ENCODE measurements at places on chromosomes 12 and 14.

DNA sequence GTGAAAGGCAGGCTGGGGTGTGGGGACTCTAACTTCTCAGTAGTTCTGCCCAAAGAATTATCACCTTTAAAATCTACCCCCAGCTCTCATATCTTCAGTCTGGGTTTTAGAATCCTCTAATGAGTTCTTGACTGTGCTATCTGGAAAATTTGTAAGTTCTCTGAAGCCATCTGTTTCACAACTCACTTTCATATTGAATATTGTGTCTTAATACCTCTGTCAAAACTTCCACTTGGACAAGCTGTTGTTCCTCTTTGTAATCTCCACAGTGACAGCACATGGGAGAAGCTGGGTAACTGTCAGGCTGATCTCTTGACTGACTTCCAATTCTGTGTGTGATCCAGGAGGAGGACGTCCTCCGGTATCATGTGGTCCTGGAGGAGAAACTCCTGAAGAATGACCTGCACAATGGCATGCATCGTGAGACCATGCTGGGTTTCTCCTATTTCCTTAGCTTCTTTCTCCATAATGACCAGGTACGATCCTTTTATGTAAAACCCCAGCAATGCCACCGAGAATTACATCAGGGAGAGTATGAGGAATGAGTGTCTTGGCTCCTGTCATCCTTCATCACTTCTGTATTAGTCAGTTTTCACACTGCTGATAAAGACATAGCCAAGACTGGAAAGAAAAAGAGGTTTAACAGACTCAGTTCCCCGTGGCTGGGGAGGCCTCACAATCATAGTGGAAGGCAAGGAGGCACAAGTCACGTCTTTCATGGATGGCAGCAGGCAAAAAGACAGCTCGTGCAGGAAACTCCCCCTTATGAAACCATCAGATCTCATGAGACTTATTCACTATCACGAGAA is 111.9 kb downstream of the STAB2 start:
- DNase-seq, result no peak

GRCh38 chr14:34935488-34935887 is 47.3 kb upstream of the SRP54 start:
- no peak for DNase-seq

- DNase-seq, result no peak
Measured at GRCh38 chr14:81234278-81234677, 13.5 kb upstream of the GTF2A1 start.

DNA sequence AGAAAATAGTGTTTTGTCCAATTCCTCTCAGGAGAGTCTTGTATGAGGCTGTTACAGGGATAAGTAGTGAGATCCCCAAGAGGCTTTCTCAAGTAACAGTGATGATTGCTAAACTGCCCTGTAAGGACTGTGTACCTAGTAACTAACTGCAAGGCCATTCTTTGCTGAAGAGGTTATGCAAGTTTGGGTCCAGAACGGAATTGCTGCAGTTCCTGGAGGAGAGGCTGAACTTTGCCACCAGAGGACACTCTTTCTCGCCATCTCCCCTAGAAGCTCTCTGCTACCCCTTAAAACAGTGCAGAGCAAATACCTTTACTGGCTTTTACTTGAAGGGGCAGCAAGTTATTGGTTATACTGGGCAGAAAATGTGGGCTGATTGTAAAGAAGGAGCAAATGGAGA is 180.0 kb downstream of the RBM19 start:
- DNase-seq, result no peak

DNA sequence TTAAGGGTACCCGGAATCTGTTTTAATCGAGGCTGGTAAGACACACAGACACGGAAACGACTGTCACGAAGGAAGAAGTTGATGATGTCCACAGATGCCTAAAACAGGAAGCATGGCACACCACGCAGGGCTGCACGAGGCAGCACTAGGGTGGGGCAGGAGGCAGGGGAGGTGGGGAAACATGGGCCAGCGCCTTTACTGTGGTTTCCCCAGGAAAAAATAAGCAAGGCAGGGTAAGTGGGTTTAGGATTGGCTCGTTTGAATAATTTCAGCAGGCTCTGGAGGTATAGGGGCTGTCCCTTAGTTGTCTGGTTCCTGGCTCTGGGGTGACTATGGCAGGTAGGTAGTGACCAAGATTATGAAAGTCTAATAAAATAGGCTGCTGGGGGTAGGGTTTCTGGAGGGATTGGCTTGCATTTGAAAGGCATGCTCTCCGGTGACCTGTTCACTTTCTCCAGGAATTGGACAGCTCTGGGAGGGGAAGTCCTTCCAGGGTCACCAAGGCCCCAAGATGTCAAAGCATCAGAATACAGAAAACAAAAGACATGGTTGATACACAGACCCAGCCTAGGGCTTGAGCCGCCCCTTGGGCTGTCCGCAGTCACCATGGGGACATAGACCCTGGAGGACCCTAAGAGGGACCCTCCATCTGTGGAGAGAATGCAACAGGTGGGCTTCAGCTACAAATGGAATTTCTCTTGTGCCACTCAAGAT is 35.3 kb downstream of the MAP1LC3B2 start:
- no peak for DNase-seq

GRCh38 chr12:13970803-13971202 is 10.6 kb downstream of the GRIN2B start:
- no peak for DNase-seq

- no peak for DNase-seq
Measured at GRCh38 chr12:30396576-30396975, 299.1 kb downstream of the IPO8 start.

DNA sequence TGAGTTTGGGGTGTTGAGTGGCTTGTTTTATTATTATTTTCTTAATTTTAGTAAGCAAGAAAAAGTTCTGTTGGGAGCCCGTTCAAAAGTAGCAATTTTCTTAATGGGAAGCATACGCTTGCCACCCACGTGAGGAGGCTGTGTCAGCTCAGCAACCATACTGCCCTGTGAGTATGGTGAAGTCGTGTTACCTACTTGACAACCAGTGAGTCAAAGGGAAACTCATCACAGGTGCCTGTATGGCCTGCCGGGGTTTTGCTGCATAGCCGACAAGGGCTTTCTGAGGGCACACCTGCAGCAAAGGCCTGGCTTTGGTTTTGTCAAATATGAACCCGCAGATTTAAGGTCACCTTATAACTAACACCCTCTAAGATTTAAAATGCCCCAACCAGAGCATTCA is 31.1 kb downstream of the PITPNM2 start:
- DNase-seq, result no peak

- DNase-seq, result peak; percentile 64
Measured at GRCh38 chr12:27424631-27425230, 21.8 kb upstream of the SMCO2 start.

DNA sequence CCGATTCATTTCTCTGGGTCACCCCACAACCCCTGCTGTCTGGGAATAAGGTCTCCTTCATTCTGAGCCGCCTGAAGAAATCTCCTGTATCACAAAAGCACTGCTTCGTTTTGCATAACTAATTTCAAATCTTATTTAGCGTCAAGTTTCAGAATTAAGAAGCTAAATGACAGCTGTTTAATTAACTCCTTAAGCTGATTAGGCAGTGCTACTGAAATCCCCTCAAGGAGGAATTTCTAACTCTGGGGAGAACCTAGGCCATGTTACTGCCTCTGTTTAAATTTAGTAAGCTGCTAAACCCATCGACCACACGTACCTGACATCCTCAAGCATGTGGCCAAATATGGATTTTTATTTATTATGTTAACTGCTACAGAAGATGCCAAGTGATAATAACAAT is 373.6 kb downstream of the GLT1D1 start:
- no peak for DNase-seq

GRCh38 chr14:32666308-32666707 is 272.4 kb upstream of the NPAS3 start:
- no peak for DNase-seq

DNA sequence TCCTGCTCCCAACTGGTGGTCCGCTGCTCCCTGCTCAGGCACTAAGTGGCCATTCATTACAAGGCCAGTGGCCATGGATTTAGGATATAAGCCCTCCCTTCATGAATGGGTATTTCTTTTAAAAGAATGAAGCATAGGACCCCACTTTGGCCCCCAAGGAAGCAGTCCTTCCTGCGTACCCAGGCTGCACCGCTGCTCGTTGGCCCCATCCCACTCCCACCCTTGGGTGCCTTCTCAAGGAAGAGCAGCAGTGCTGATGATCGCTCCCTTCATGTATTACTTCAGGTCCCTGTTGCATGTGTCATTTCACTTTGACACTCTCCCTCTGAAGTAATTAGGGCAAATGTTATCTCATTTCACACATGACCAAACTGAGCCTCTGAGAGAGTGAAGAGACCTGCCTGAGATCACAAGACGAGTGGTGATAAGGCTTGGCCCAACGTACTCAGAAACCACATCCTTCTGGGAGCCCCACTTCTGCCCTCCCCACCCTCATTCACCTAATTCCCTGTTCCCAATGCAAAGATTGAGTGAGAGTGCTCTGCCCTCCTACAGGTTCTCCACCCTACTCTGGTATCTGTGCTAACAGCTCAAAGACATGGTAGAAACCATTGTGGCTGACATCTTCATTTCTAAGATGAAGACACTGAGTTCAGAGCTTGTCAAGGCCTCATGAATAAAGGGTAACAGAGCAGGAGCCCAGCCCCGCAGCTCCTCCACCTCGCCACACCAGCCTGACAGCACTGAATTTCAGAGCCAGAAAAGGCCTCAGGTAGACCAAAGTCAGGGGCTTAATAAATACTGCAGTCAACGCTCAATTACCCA is 10.3 kb upstream of the KRT2 start:
- no peak for DNase-seq

DNA sequence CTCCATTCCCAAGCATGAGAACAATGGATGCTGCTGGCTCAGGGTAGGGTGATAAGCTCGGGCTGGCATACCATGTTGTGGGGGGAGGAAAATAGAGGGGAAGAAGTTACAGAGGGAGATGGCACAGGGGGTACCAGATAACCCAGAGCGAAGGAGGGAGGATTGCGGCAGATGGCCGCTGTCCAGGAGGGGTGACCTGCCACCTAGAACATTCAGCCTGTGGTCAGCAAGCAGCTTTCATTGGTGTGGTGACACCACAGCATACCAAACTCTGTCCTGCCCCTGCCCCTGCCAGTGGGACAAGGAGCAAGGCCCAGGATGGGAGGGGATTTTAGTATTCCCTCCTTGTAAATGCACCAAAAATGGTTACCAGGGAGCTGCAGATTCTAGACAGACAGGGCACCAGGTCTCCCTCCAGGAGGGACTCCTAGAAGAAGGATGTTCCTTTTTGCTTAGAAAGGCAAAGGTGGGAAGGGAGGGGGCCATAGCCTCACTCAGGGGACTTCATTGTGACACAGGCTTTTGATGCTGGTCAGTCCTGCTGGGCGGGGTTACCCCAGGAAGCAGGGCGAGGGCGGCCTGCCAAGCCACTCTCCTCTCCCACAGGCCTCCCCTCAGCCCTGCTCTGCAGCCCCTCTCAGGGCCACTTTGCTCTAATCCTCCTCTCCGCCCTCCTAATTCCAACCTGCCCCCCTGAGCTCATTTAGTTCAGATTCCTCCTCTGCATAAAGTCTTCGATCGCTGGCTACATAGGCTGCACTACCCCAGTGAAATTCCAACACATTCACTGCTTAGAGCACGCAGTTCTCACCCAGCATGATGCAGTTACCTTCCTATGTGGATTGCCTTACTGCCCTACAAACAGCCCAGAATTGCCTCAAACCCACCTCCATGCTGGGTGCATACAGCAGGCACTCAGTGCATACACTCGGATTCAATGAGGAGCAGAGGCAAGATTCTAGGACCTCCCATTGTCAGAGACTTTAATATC is 36.0 kb upstream of the PLEKHG6 start:
- no peak for DNase-seq

DNA sequence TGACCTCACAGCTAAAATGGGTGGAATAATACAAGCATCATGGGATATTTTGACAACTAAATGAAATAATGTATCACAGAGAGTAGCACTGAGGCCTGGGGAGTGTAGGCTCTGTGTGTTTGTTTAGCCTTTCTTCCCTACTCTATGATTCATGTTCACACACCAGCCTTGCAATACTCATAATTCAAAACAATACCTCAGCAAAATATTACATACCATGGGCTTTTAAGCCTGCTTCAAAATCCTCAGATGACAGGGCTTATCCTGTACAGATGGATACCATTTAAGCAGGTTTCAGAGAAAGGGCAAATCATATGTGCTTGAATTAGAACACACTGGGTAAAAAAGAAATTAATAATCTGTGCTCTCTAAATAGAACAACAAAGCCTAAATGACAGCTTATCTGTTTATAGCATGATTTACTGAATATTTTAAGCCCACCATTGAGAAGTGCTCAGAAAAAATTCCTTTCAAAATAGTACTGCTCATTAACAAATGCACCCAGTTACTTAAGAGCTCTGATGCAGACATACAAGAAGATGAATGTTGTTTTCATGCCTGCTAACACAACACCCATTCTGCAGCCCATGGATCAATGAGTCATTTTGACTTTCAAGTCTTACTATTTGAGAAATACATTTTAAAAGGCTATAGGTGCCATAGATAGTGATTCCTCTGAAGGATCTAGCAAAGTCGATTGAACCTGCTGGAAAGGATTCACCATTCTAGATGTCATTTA is 84.9 kb upstream of the ADAMTS20 start:
- no peak for DNase-seq

DNA sequence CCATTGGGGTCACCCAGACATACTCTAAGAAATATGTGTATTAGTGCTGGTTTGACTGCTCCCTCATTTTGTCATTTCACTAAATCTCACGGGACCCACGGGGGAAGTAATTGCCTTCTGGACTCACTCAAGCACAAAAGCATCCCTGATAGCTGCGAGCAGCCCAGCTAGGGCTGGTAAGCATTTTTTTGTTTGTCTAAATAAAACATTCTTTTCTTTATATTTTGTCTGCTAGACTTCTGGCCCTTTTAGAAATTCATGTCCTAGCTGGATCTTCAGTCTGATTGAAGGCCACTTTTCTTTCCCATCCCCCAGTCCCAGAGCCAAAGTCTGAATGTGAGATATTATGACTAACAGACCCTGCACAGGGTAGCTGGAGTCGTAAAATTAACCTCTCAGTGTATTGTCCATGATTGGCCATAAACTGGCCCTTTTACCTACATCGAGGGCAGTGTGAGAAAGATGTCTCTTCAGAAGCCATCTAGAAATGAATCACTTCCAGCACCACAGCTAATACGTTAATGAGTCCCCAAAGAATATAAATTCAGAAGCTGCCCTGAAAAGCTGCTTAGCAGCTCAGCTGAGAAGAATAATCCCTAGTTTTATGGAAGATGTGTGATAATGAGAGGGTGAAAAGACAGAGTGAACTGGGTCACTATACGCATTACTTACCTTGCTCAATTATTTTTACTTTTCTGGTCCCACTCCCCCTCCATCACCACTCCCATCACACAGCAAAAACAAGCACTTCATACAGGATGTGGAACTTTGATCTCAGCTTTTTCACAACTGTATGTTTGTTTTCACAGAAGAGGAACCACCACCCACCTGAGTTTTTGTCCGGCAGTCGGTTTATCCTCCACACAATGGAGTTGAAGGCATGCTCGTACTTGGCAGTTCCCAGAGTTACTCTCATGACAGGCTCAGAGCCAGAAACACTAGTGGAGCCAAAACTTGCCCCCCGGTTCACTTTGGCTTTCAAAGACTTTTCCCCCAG is 55.6 kb upstream of the GTF2A1 start:
- peak; percentile 34 for DNase-seq

GRCh38 chr12:62523619-62524018 is 57.0 kb downstream of the MON2 start:
- no peak for DNase-seq
